ENCODE measurements at places on chromosomes 1 and 21. TPM values are rescaled to one million over a fixed set of nuclear protein-coding genes. Genes with fewer than 3 reads are reported as not detected.

GRCh38 chr1:105686874-105687690 lies 1369.4 kb upstream of the PRMT6 start:
- no peak for DNase-seq

- DNase-seq = no peak
Measured at GRCh38 chr1:7228252-7228961, 443.2 kb downstream of the CAMTA1 start.

GRCh38 chr1:223711173-223711572 lies 1.2 kb upstream of the CAPN2 start:
- no peak for DNase-seq

DNA sequence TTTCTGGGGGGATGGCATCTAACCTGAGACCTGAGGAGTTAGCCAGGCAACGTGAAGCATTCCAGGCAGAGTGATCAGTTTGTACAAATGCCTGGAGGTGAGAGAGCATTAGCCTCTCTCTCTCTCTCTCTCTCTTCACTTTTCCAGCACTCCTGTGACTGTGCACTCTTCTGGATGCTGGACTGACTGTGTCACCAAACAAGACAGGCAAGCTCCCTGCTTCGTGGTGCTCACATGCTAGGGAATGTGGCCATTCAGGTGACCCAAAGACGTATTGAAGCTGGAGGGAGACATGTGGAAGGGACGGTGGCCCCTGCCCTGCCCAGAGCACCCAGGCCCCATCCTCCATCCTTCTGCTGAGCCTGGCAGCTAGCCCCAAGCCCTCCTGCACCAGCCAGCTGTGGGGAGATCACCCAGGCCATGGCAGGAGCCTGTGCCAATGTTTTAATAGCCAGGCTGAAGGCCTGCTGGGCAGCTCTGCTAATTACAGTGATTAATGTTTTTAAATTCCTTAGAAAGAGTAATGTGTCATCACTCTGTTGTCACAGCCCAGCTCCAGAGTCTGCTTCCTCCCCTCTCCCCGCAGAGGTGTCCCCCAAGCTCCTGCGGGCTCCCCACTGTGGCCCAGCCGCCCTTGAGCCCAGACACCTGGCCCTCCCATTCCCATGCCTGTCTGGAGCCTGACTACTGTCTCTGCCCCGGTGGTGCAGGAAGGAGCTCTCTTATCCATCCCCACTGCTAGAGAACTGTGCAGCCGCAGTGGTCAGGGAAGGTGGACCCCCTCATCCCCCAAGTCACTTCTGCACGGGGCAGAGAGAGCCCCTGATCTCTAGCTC lies 48.9 kb downstream of the UBIAD1 start:
- DNase-seq = no peak

GRCh38 chr1:9166289-9167235 lies 37.7 kb upstream of the GPR157 start:
- DNase-seq = peak; percentile 88

GRCh38 chr1:22972760-22973159 lies at the start of gene LACTBL1:
Gene LACTBL1 (minus strand): TSS chr1:22972866. CDS start chr1:22972316, 550 bp downstream.
- no peak for DNase-seq

DNA sequence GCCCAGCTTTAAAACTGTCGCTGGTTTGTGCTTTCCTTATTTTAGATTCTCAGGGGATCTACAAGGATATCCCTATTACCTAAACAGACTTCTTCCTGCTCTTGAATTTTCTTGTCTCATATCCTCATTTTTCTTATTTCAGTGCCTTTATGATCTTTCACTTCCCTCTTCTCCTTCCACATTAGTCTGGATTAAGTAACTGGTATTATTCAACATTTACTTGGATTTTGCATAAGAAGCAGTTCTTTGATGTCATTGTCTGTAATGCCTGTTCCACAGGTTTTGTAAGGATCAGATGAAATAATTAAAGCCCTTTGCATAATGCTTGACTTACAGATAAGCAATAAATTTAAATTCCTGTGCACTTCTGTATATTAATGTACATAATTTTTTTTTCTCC lies 26.5 kb downstream of the CXADR start:
- DNase-seq = no peak

- DNase-seq = no peak
Measured at GRCh38 chr21:43919871-43920801, 55.1 kb downstream of the AGPAT3 start.

- DNase-seq = no peak
Measured at GRCh38 chr1:111739925-111740765, 950 bp upstream of the INKA2 start.

- DNase-seq = no peak
Measured at GRCh38 chr1:3367376-3367775, 87.1 kb upstream of the ARHGEF16 start.

GRCh38 chr21:32368386-32368785 lies 24.4 kb downstream of the URB1 start:
- DNase-seq = no peak

Gene NBPF3
- total RNA-seq = 12.3 TPM

Gene SLC25A34
- total RNA-seq = 0.07 TPM

Gene TRIM33
- 23.4 TPM for total RNA-seq

Gene PGLYRP4
- total RNA-seq = not detected
